ENCODE measurements at places on chromosomes 4 and X.

DNA sequence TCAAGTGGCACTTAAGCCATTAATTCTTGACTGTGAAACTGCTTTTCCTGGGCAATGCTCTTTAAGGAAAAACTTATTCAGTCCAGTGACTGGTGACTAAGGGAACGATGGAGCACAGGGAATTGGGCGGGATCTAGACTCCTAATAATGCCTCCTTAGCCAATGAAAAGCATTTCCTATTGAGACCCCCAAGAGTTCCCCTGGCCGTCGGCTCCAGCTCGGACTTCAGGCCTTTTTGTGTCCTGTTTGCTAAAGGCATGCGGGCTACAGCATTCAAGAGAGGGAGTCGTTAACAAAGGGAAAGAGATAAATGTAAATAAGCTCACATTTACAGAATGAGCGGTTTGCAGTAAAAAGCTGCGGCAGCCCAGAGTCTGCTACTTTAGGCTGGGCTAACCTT lies at the start of gene LPAR4:
Gene LPAR4 (plus strand): TSS at position 232 of the 400 bp plus-strand sequence. CDS start 7,150 bp downstream, outside the sequence.
- peak; percentile 34 for DNase-seq

DNA sequence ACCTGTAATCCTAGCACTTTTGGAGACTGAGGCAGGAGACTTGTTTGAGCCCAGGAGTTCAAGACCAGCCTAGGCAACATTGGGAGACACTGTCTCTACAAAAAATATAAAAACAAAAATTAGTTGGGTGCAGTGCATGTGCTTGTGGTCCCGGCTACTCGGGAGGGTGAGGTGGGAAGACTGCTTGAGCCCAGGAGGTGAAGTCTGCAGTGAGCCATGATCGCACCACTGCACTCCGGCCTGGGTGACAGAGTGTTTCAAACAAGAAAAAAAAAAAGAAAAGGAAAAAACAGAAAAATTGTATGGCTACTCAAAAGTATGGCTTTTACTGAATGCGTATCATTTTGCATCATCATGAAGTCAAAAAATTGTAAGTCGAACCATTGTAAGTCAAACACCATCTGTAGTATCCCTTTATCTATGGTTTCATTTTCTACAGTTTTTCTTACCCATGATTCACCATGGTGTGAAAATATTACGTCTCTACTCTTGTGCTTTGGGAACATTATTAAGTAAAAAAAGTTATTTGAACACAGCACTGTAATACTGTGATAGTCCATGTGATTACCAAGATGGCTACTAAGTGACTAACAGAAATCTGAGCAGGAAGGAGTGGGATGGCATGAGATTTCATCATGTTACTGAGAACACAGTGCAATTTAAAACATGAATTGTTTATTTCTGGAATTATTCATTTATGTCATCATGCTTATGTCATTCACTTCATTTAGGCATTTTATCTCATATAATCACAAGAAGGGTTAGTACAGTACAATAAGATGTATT lies 26.5 kb upstream of the MANBA start:
- peak; percentile 87 for DNase-seq

DNA sequence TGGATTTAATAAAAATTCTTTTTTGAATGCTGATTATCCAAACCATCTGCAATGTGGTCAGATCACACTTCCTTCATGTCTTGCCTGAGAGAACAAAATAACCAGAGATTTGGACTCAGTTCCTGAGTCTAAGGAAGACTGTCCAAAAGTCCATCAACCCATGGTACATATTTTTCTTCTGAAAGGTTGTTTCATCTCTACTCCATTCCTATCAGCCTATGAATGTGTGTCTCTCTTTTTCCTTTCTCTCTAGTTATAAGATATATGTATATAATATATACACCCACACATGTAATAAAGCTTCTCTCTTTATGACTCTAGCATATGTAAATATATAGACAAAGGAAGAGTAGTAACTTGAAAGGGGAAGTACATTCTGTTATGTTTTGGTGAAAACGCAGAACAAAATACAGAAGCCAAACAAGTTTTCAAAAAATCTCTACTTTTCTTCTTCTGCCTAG lies 226.9 kb downstream of the ARHGAP24 start:
- peak; percentile 27 for DNase-seq

- no peak for DNase-seq
These were observed 540.9 kb downstream of the GBA3 start for GRCh38 chr4:23233596-23233995.

DNA sequence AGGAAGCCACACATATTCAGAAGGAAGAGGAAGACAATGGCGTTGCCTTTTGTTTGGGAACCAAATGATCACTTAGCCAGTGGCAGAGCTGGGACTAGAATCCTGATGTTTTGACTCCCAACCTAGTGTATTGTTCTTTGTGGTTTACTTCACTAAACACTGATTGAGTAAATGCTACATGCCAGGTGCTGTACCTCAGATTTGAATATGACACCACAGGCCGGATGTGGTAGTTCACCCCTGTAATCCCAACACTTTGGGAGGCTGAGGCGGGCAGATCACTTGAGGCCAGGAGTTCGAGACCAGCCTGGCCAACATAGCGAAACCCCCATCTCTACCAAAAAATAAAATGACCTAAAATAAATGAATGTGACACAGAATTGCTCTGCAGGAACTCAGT lies 8.4 kb downstream of the NDUFA1 start:
- no peak for DNase-seq

GRCh38 chr4:17316566-17316965 lies 195.3 kb downstream of the QDPR start:
- DNase-seq, result no peak

DNA sequence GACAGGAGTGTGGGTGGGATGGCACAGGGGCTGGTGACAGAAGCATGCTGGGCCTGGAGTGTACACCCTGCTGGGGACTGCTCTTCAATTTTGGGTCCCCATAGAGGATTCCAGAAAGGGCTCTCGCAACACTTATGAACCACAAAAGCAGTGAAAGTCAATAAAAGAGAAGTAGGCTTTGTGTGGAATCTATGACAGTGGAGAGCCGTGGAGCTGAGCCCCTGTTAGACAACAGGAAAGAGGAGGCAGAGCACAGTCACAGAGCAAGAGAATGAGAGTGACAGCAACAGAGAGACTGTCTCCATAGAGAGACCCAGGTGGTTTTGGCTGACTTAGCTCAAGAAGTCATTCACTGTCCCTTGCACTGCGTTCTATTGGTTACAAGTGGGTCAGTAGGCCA lies 135.1 kb upstream of the ATP6AP2 start:
- no peak for DNase-seq

GRCh38 chr4:142040043-142040442 lies 403.7 kb downstream of the IL15 start:
- DNase-seq, result peak; percentile 5

- DNase-seq, result no peak
These were observed 60.7 kb upstream of the RAPGEF2 start for GRCh38 chr4:159042097-159042605.

DNA sequence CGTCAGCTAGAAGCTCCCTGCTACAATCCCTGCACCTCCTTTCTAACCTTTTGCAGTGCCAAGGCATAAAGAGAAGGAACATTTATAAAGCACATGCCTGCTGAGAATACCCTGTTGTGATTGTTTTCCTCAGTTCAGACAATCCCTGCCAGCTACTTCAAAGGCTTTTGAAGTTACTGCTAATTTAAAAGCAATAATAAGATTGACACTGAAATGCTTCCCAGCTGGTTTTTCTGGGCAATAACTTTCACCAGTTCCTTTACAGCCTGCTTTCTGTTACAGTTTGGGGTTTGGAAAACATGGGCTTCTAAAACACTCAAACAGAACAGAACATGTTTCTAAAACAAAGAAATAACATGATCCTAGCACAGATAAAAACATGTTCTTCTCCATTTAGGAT lies 232.3 kb upstream of the CPEB2 start:
- DNase-seq, result no peak

DNA sequence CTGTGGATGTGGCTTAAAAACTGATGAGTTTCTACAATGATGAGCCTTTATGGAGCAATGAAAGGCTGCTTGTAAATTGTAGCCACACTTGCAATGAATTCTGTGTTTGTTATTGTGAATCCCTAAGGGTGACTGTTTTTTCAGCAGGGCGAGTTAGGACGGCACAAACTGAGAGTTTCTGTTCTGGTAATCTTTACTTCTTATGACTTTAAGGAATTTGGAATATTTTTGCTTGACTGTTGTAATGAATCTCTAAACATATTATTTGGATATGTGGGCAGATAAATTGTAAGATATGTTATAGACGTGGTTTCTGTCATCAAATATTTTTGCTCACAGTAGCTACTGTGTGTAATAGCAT lies 22.2 kb downstream of the RBPJ start:
- DNase-seq, result peak; percentile 32

DNA sequence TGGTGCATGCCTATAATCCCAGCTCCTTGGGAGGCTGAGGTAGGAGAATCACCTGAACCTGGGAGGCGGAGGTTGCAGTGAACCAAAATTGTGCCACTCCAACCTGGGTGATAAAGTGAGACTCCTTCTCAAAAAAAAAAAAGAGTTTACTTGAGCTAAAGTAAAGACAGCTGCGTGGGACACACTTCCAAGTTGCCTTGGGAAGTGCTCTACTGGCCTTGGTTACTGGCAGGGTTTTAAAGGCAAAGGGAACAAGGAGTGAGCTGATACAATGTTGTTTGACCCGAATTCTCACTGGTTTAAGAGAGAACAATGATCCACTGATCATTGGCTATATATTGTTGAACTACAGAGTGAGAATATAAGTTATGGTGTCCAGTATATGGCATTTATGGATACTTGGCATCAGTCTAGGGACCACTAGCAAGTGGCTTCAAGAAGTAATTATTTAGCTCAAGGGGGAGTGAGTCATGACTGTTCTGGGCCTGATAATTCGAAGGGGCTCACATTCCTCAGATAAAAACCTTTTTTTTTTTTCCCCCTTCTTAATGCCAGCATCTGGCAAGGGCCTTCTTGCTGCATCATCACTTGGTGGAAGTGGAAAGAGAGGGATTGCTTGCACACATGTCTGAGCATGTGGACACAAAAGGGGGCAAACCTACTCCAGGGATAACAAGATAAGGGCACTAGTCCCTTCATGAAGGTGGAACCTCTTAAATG lies 32.3 kb downstream of the GRK4 start:
- DNase-seq, result no peak

DNA sequence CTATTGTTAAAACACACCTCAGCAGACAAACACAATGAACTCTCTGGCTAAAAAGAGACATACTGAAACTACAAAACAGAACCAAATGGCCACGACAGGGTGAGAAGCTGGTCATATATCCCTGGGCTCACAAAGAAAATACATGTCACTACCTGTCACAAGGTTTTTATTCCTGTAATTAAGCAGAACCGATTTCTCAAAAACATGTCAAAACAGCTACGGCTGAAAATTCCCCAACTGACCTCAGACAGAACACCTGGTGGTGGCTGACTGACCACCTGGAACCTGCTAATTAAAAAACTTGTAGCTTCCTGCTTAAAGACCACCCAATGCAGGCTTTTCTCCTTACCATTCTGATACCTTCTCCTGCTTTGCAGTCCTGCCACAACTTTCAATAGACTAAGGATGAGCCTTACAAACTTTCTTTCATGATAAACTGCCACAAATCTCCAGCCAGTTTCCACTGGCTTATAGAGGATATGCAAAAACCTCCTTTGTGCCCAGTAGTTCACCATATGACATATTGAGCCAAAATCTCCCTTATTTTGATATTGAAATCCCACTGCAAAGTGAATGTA lies 571.9 kb downstream of the SPOCK3 start:
- no peak for DNase-seq

DNA sequence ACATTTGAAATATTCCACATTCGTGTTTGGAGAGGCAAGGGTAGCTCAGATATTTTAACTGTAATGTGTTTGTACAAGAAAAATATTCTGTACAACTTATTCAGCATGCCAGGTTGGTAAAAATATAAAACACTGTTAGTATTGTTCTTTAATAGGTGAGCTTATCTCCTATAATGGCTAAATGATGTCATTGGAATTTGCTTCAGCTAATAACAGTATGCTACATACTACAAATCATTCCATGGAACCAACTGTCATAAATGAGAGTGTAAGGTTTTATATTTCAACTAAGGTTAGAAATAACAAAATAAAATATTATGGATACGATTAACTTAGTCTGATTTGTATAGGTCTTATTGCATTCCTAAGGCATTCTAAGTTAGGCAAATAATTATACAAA lies 206.6 kb downstream of the ADGRL3 start:
- no peak for DNase-seq

GRCh38 chrX:1391370-1391706 lies 575 bp downstream of the SLC25A6 start:
- no peak for DNase-seq

- DNase-seq, result no peak
These were observed 90.0 kb downstream of the GATB start for GRCh38 chr4:151670843-151671242.

- no peak for DNase-seq
These were observed 614.4 kb upstream of the NR3C2 start for GRCh38 chr4:149056615-149057014.

DNA sequence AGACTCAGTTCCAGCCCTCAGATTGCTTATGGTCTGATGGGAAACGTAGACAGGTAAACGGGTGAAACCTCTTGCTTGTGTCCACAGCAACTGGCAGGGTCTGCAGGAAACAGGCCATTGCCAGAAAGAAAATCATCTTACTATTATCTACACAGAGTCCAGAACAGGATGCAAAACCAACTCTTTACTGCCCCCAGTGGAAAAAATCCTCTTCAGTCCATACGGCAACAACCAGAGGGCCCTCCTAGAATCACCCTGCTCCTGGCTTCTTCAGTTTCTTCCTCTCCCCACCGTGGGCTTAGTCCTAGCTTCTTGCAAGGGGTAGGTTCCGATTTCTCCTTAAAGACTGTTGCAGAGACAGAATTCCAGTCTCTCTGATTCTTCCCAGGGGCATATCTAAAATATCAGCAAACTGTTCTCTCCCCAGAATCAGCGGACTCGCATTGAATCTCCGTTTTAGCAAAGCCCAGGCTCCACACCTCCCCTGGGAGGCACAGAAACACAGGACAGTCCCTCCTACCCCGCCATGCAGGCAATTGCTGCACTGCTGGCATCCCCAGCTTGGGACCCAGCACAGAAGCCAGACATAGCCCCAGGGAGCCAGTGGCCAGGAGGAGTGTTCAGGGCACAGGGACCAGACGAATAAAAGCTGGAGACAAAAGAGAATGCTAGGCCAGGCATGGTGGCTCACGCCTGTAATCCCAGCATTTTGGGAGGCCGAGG lies 41.0 kb upstream of the SH3RF1 start:
- DNase-seq, result peak; percentile 68

- no peak for DNase-seq
These were observed 36.6 kb upstream of the HGFAC start for GRCh38 chr4:3405176-3405575.

GRCh38 chr4:25913056-25913850 lies 767 bp upstream of the SMIM20 start:
- peak; percentile 41 for DNase-seq

GRCh38 chr4:142845293-142846107 lies 601 bp downstream of the INPP4B start:
- DNase-seq, result no peak

- no peak for DNase-seq
These were observed 21.3 kb downstream of the AREG start for GRCh38 chr4:74466242-74466641.

- DNase-seq, result no peak
These were observed 31.7 kb downstream of the TXK start for GRCh38 chr4:48102303-48102702.

Data from fibroblast of mammary gland (primary cell).